ENCODE measurements at places on chromosomes 1 and 21.

DNA sequence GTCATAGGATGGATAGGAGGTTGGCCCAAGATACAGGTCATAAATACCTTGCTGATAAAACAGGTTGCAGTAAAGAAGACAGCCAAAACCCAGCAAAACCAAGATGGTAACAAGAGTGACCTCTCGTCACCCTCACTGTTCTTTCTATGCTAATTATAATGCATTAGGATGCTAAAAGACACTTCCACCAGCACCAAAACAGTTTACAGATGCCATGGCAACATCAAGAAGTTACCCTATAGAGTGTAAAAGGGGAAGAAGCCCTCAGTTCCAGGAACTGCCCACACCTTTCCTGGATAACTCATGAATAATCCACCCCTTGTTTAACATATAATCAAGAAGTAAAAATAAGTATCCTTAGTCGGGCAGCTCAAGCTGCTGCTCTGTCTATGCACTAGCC, 671.9 kb downstream of the PTPRC start:
- DNase-seq: no peak

DNA sequence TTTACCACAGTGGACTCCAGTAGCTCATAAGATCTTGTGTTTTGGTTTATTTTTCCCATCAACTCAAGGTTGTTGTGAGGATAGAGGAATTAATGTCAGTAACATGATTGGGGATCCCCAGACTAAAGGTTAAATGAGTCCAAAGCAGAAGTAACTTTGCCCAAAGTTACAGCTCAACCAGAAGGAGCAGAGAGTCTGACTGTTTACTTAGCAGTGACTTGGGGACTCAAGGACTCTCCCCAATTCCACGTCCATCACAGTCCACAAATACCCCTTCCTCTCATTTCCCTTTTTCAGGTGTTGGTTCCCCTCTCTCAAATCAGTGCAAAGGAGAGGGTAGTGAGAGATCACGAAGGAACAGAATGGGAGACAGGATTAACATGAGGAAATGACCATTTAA, 4.0 kb upstream of the ETV3 start:
- DNase-seq: no peak

- DNase-seq: no peak
Observed at GRCh38 chr1:23616292-23616824, 57.1 kb upstream of the ID3 start.

- no peak for DNase-seq
Observed at GRCh38 chr1:147046189-147046862, 108.2 kb downstream of the NBPF12 start.

GRCh38 chr1:209390764-209391163, 192.8 kb upstream of the CAMK1G start:
- DNase-seq: no peak

GRCh38 chr1:223095870-223096269, 47.2 kb downstream of the TLR5 start:
- DNase-seq: no peak

All from posterior cingulate gyrus (tissue), 11 donors.